ENCODE measurements at places on chromosomes 5 and 9.

GRCh38 chr9:89721971-89722530 lies 117.2 kb downstream of the GADD45G start:
- DNase-seq = no peak

GRCh38 chr9:1049641-1050040 lies 516 bp upstream of the DMRT2 start:
- DNase-seq = no peak

- DNase-seq = no peak
Observed at GRCh38 chr5:78482948-78483347, 122.5 kb downstream of the SCAMP1 start.

DNA sequence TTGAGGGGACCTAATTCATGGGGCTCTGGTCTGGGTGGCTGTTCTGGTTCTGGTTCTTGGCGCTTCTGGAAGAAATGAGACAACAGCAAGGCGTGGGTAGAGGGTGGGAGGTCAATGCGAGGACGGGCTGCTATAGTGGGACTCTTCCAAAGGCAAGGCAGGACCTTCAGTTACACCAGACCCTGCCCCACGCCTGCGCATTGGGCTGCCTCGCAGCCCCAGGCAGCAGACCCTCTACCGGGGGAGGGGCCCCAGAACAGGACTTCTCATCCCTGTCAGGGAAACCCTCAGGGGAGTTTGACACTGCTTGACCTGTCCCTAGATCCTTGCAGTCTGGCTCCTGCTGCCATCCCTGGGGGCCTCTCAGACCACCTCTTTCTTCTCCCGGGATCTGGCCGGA lies 18.5 kb downstream of the CCDC69 start:
- DNase-seq = peak; percentile 50

GRCh38 chr9:71861618-71862017 lies 49.4 kb downstream of the ABHD17B start:
- DNase-seq = no peak

- DNase-seq = no peak
Observed at GRCh38 chr9:34370335-34370969, 6.2 kb downstream of the MYORG start.

- DNase-seq = no peak
Observed at GRCh38 chr5:83817591-83817990, 96.9 kb upstream of the HAPLN1 start.

DNA sequence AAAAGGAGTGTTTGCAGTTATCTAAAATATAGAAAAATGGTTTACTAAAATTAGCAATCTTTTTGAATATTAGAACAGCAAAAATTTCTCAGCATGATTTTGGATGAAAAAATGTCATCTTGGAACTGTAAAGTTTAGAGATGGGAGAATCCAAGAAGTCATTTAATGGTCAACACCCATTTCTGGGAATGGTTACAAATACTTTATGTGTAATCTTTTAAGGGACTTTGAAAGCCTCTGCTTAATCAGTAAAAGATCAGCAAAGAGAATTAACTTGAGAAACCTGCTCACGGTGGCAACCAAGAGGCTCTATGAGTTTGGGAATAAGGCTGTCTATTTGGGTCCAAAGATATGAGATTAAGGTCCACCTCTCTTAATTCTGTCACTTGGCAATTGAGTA lies 13.0 kb downstream of the C1QTNF3 start:
- DNase-seq = no peak

- DNase-seq = peak; percentile 82
Observed at GRCh38 chr5:14685757-14686156, 21.2 kb downstream of the OTULIN start.

GRCh38 chr5:111124793-111125192 lies 32.6 kb downstream of the WDR36 start:
- no peak for DNase-seq

- DNase-seq = no peak
Observed at GRCh38 chr5:84480873-84481637, 96.4 kb upstream of the EDIL3 start.
